NCI-H1436 treated with DMSO at 0.1 percent for 48 hours (cell line): ENCODE measurements at places on chromosomes 7 and 10.

GRCh38 chr10:127259347-127259746, 63.0 kb upstream of the INSYN2A start:
- no peak for DNase-seq

DNA sequence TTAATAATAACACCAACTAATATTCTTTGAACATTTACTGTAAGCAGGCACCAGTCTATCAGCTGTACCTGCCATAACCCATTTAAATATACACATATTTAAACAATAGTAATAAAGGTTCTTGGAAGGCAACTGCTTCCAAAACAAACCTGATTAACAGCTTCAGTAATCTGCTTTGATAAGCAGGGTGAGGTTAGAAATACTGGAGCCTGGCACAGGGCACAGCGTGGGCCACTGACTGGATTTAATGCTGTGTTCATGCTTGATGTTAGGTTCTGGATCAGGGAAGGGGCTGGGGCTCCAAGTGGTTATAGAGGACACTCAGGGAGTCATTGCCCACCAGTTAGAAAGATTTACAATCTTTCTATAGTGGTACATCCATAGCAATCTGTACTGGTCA, 10.9 kb upstream of the C10orf120 start:
- no peak for DNase-seq

GRCh38 chr7:36961097-36961496, 236.8 kb upstream of the AOAH start:
- DNase-seq, result no peak

DNA sequence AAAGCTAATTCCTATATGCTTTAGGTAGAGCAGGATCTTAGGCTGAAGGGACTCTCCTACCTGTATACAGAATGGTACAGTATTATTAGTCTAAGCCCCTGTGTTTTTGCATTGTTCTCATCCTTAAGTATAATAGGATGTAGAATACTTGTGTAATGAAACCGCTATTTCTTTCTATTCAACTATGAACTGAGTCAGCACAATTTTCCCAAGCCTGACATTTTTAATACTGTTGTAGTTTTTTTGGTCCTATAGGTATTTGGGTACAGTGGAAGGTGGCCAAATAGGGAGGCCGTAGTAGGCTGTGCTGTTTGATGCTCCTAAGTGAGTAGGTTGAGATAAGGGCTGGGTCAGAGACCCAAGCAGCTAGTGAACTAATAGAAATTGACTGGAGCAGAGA, 205.1 kb downstream of the MACC1 start:
- no peak for DNase-seq

- DNase-seq, result no peak
Measured at GRCh38 chr10:115295213-115295805, 202.1 kb downstream of the ATRNL1 start.

DNA sequence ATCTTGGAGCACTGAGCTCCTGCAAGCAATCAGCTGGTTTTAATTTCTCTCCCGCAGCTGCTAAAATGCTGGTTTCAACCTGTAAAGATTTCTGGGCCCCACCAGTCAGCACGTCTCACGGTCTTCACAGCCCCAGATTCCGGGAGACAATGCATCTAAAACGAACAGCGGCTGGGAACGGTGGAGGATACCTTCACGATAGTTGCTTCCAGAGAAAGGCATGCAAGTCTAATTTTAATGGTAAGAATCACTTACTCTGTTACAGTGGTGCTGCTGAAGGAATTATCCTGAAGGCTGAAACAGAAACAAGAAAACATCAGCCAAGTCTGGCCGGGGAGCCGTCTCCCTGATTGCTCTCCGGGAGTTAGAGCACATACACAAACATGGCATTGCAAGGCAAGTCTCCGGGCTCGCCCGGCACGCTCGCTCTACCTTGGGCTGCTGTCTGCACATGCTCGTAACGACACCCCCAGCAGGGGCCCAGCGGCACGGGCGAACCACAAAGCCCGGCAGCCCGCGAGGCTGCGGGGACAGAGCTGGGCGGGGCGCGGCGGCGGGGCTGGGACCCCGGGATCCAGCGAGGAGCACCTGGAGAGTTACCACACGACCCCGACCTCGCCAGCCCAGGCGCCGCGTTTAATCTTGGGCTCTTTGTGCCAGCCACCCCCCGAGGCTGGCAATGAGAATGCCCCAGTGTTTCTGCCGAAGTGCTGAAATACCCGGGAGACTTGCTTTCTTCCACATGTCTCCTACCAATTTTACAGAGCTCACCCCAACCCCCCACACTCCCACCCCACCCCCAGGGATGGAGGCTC, at the start of gene FAM13C:
Gene FAM13C (minus strand): TSS at position 406 of the 815 bp plus-strand sequence. CDS start 89 bp downstream, at position 317.
- DNase-seq, result no peak

GRCh38 chr10:52031771-52032170, 282.3 kb upstream of the DKK1 start:
- no peak for DNase-seq

DNA sequence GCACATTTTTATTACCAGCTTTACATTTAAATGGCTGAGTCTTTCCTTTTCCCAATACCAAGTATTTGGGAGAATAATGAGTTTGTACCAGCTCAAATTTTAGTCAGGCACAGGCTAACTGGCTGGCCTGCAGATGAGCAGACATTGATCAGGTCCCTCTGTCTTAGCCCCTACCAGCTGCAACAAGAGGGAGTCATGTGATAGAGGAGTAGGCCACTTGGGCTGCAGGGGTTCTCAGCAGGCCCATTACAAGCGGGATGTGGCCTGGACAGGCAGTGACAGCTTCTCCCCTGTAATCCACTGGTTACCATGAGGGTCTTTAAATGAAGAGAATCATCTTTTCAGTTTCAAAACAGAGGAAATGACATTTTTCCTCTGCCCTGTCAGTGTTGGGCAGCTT, 283.6 kb downstream of the SUGCT start:
- DNase-seq, result no peak

DNA sequence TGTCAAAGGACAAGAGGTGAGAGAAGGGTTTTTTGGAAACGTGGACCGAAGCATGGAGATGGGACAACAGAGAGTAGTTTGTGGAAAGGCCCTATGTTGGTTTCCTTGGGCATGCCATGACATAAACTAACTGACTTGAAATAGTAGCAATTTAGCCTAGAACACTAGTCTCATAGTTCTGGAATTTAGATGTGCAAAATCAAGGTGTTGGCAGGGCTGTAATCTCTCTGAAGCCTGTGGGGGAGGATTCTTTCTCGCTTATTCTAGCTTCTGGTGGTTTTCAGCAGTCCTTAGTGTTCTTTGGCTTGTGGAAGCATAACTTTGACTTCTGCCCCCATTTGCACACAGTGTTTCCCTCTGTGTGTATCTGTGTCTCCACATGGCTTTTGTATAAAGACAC, 283.4 kb downstream of the GFRA1 start:
- DNase-seq, result no peak

- peak; percentile 51 for DNase-seq
Measured at GRCh38 chr7:106071999-106072714, 40.0 kb downstream of the SYPL1 start.

DNA sequence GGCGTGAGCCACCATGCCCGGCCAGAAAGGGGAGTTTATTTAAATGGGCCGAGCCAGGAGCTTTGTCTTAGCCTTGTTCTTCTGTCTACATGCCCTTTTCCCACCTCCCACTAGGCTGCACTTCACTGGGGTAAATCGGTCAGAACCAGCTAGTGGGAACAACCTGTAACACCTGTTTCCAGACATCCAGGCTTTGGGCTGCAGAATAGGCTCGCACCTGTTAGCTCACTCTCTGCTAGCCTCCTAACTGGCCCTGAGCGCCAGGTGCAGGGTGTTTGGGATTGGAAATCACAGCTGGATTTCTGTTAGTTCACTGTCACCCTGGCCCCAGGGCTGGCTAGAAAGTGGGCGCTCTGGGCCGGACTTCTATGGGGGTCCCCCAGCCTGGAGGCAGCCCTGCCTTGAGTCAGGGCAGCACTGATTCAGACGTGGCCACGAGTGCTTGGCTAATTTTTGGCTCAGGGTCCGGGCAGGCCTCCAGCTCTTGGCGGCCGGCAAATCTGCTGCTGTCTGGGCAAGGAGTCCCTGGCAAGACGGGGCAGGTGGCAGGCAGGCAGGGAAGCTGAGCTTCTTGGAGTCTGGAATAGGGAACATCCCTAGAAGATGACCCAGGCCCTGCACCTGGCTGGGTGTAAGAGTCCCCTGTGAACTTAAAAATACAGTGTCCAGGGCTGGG, 48.6 kb downstream of the GTF2IRD1 start:
- DNase-seq, result no peak

GRCh38 chr10:88315755-88316154, 267.4 kb downstream of the RNLS start:
- DNase-seq, result no peak

DNA sequence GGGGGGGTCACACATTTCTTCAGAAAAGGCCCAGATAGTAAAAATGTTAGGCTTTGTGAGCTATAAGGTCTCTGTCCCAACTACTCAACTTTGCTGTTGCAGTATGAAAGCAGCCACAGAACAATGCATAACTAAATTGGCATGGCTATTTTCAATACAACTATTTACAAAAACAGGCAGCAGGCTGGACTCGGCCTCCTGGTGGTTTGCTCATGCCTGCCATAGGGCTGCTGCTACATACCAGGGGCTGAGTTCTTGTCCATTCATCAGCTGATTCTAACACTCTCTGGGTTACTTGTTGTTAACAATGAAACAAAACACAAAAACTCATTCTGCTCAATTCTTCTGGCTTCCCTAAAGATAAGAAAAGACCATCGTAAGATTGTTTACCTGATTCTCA, 109.4 kb upstream of the ADAM12 start:
- no peak for DNase-seq

GRCh38 chr10:48554246-48554645, 50.6 kb downstream of the ARHGAP22 start:
- DNase-seq, result no peak
